ENCODE measurements at places on chromosomes 5 and 9.

- no peak for DNase-seq
These were observed 686.5 kb upstream of the ACO1 start for GRCh38 chr9:31697956-31698355.

- DNase-seq: no peak
These were observed 46.1 kb downstream of the PTTG1 start for GRCh38 chr5:160467555-160468362.

- DNase-seq: no peak
These were observed 279.3 kb downstream of the ASTN2 start for GRCh38 chr9:117135501-117136098.

DNA sequence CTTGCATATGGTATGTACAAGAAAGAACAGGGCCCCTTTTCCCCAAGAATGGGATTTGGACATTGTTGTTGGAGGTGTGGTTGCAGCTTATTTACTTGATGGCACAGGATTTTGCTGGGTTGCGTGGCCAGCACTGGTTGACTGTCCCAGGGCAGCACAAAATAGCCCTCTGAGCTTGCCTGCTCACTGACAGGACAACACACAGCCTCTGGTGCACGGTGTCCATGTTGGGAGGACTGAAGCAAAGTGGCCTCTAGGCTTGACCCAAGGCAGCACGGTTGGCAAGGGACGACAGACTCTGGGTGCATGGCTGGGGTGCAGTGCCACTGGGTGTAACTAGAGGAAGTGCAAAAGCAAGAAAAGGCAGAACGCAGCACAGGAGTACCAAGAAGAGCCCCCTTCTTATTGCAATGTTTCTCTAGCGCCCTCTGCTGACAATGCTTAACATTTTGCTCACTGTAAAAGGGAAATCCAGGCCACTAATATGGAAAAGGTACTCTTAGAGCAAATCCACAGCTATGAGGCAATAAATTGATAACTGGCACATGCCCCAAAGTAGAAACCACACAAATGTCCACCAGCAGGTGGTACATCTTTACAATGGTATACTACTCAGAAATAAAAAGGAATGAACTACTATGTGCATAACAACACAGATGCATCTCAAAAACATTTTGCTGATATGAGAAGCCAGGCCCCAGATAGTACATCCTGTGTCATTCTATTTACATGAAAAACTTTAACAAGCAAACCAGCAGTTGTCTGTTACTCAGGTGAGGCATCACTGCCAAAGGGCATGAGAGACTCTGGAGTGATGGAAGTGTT lies 47.4 kb upstream of the BARX1 start:
- DNase-seq: peak; percentile 64

DNA sequence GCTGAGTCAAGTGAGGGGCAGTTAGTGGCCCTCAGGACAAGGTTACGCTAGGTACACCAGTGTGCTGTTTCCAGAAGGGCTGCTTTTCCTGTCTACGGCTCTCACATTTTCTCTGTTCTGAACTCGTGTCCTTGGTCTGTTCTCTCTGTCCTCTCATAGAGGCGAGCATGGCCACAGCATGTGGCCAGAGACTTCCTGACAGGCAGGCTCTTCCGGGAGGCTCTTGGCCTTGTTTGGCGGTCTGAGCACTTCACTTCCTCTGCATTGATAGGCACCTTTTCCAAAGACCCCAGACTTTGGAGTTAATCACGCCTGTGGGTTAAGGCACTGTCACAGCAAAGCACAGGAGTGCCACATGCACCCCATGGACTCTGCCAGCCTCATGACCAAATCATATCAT lies 1.2 kb downstream of the CKMT2 start:
- no peak for DNase-seq

- DNase-seq: no peak
These were observed 926.3 kb downstream of the TLE4 start for GRCh38 chr9:80498001-80498555.

DNA sequence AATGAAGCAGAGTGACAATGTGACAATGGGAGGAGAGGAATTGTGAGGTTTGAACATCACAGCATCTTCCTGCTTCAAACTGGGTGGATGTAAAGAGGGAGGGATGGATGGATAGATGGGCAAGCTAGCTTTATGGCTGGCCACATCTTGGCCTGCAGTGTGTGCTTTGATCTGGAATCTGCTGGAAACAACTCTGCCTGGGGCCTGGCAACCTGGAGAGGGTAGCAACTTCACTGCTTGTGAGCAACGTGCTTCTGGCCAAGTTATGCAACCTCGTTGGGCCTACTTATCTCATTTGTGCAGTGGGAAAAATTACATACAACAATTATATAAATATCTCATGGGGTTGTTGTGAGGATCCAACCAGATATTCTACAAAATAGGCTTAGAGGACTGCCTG lies 5.3 kb downstream of the IL9 start:
- DNase-seq: no peak

- no peak for DNase-seq
These were observed 133.4 kb upstream of the CDH9 start for GRCh38 chr5:27171761-27172261.

DNA sequence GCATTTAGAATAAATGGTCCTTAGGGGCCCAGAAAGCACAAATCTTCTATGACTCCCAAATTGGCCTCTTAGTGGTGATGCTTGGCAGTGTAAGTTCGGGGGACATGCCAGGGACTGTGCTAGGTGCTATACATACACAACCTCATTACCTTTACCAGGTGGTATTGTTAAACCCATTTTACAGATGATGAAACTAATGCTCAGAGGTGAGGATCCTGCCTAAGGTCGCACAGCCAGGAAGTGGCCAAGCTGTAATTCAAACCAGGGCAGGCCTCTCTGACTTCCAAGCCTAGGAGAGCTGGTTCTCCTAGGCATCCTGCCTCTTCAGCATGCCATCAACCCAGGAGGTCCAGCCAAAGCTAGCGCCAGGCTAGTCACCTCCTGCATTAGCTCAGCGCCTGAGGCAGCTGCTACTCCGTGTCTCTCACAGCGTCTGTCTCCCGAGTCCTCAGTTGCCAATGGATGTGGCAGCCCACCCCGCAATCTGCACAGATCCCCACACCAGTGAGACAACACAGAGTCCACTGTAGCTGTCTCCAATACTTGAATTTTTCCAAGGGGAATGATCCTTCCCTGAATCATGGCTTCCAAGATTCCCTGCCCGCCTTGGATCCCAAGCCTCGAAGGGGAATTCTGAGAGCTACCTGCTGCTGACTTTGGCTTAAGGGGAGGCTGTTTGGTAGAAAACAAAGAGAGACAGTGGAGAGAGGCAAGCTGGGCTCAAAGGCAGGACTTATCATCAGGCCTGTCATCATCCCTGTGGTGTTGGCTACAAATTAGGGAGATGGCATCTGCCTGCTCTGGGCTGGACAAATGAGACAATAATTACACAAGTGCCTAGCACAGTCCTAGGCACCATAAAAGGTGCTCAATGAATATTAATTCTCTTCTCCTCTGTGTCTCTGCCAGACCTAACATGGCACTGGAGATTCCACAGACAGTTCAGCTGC lies 52.6 kb downstream of the CRB2 start:
- no peak for DNase-seq
